Fibroblast of lung (primary cell): ENCODE measurements at places on chromosomes 4 and X.
A peak's percentile ranks its signal among the peaks of the same experiment; 100 is the strongest.

DNA sequence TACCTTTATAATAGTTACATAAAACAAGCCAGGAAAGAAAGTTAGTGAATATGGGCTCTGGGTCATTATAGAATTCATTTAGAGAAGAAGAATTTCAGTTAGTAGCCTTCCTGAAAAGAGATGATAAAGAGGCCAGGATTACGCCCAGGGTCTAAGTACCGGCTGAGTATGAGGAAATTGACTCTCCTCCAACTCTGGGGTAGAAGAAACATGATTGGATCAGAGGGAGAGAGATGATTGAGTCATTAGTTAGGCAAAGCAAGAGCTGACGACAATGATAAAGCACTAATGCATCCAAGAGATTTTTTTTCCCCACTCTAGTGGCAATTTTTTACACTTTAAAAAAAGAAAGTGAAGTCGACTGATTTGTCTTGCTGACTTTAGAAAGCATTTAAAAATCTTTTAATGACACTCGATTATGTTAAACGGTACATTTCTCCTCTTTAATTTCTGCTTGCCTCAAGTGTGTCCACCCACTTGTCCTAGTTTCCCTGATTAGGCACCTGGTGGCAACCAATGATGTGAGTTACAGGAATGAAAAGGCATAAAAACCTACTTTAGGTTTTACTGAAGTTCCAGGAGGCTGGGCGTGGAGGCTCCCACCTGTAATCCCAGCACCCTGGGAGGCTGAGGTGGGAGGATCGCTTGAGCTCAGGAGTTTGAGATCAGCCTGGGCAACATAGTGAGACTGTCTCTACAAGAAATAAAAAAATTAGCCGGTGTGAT, 37.3 kb upstream of the IGFBP7 start:
- DNase-seq: peak; percentile 96

GRCh38 chrX:21509912-21510311, 135.7 kb downstream of the CNKSR2 start:
- DNase-seq: peak; percentile 2

GRCh38 chr4:27272217-27272616, 411.6 kb downstream of the STIM2 start:
- no peak for DNase-seq

DNA sequence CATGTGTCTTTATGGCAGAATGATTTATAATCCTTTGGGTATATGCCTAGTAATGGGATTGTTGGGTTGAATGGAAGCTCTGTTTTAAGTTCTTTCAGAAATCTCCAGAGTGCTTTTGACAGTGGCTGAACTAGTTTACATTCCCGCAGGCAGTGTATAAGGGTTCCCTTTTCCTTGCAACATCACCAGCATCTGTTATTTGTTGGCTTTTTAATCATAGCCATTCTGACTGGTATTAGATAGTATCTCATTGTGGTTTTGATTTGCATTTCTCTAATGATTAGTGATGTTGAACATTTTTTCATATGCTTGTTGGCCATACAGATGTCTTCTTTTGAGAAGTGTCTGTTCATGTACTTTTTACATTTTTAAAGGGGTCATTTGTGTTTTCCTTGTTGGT, 129.8 kb downstream of the TBCK start:
- no peak for DNase-seq

- peak; percentile 28 for DNase-seq
Observed at GRCh38 chr4:124151031-124151430, 561.5 kb downstream of the ANKRD50 start.

GRCh38 chrX:20995829-20996228, 378.4 kb upstream of the CNKSR2 start:
- DNase-seq: no peak

- peak; percentile 88 for DNase-seq
Observed at GRCh38 chr4:76758290-76758882, 139.6 kb downstream of the SOWAHB start.

- DNase-seq: no peak
Observed at GRCh38 chrX:50471390-50471789, 765 bp upstream of the DGKK start.
